ENCODE measurements at places on chromosomes 4 and X.
A peak's percentile ranks its signal among the peaks of the same experiment; 100 is the strongest.

DNA sequence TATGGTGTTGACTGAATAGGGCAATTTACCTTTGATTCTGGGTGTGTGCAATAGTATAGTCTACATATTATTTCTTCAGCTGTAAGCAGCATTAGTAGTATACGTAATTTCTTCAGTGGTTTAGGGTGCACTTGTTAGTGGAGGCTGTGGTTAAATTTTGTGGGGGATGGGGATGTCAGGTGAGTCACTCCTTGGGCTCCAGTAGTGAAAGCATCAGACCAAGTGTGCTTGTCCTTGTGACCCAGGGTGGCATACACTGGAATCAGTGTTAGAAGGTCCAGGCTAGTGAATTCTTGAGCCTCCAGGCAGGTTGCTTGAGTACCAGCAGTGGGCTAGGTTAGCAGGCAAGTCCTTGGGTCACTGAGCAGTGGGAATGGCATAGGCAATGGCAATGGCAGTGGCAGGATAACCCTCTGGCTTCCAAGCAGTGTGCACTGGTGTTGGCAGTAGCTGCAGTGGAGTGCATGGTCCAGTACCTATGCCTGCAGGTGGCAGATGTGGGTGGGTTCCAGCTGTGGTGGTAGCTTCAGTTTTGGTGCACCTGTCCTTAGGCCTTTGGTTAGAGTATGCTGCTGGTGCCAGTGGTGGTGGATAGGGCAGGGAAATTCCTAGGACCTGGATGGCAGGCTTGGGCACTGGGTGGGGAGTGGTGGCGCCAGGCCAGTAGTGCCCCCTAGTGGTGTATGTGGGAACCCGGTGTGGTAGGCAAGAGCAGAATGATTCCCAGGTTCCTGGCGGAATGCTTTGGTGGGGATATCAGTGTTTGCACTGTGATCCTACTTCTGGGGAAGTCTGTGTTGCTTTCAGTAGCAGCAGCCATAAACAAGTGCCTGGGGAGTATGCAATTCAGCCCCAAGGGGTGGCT lies 531.0 kb downstream of the SMARCA1 start:
- no peak for DNase-seq

DNA sequence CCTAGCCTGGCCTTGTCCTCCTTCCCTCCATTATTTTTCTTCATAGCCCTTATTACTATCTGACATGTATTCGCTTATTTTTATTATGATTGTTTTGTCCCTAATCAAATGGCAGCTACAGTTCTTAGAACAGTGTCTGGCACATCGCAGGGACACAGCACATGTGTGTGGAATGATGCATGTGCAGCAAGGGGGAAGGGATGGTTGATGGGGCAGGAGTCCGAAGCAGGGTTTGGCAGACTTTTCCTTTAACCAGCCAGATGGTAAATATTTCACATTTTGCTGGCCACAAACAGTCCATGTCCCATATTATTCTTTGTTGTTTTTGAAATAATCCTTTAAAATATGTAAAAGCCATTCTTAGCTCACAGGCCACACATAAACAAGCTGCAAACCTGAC lies 128.3 kb upstream of the STIM2 start:
- no peak for DNase-seq

DNA sequence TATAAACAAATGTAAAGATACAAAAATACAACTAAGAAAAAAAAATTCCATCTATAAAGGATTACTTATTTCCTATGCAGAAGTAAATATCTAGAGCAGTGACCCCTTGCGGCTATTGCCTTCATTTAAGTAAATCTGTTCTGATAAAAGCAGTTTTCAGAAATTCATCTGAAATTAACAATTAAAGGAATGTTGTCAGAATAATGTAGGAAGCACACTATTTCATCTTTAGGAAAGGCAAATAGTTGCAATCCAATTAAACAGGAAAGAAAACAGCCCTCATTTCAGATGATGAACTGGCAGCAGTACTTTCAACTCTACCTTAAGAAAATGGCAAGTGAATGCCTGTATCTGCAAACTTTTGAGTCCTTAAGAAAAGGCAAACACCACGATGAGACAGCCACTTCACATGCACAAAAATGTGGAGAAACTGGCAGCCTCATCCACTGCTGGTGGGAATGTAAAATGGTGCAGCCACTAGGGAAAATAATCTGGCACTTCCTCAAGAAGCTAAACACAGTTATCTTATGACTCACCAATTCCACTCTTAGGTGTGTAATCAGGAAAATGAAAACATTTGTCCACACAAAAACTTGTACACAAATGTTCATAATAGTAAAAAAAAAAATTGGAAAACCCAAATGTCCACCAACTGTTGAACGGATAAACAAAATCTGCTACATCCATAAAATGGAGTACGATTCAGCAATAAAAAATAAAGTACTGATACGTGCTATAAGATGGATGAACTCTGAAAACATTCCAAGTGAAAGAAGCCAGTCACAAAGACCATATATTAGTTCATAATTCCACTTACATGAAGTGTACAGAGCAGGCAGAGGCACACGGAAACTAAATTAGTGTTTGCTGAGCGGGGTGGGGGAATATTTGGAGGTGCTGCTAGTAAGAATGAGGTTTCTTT lies 2.0 kb upstream of the THAP9 start:
- peak; percentile 94 for DNase-seq

GRCh38 chrX:128653524-128654060 lies 601.4 kb upstream of the ACTRT1 start:
- no peak for DNase-seq
